ENCODE measurements at places on chromosomes 6 and 20.

GRCh38 chr6:137432054-137432611 is 62.1 kb downstream of the OLIG3 start:
- H3K4me1 ChIP-seq = peaks cover 8% of the 10 kb centered on the region
- H3K27me3 ChIP-seq = no peaks in the 10 kb centered on the region
- no peak for DNase-seq

DNA sequence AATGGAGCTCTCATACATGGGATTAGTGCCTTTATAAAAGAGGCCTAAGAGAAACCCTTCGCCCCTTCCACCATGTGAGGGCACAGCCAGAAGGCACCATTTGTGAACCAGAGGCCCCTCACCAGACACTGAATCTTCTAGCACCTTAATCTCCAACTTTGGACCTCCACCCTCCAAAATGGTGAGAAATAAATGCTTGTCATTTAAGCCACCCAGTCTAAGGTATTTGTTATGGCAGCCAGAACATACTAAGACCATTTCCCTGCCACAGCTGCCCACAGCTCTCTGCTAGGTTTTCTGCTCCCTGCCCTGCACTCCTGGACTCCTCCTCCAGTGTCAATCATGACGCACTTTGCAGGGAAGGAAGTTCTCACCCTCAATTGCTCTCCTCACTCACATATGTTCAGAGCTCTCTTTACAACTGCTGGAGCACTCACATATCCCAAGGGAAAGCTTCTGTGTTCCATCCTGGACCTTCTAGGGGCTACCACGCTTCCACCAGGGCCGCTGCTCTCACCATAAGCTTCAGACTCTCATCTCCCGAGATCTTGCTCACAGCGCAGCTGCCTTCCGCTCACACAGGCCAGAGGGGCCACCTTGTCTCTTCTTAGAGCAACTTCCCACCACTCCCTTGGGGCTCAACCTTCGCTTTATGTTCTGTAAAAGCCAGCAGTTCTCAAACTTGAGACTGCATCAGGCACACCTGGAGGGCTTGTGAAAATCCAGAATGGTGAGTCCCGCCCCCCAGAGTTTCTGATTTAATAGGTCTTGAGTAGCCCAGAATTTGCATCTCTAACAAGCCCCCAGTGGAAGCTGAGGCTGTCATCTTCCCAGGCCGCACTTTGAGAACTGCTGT is 1.6 kb upstream of the LY86 start:
- peaks cover 26% of the 10 kb centered on the region for H3K4me1 ChIP-seq
- DNase-seq = peak; percentile 60
- no peak overlapping the region for H3K4me3 ChIP-seq

DNA sequence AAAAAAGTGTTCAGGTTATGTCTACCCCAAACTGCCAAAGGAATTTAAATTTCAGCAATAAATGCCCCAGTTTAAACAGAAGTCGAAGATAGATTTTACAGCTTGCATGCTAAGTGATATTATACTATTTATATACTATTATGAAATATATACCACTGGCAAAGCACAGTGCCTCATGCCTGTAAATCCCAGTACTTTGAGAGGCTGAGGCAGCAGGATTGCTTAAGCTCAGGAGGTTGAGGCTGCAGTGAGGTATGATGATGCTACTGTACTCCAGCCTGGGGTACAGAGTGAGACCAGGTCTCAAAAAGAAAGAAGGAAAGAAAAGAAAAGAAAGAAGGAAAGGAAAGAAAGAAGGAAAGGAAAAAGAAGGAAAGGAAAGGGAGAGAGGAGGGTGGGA is 102.1 kb downstream of the MTFR2 start:
- peaks cover 4% of the 10 kb centered on the region for H3K27me3 ChIP-seq
- H3K4me3 ChIP-seq = no peak overlapping the region
- H3K4me1 ChIP-seq = no peaks in the 10 kb centered on the region
- no peak for DNase-seq

DNA sequence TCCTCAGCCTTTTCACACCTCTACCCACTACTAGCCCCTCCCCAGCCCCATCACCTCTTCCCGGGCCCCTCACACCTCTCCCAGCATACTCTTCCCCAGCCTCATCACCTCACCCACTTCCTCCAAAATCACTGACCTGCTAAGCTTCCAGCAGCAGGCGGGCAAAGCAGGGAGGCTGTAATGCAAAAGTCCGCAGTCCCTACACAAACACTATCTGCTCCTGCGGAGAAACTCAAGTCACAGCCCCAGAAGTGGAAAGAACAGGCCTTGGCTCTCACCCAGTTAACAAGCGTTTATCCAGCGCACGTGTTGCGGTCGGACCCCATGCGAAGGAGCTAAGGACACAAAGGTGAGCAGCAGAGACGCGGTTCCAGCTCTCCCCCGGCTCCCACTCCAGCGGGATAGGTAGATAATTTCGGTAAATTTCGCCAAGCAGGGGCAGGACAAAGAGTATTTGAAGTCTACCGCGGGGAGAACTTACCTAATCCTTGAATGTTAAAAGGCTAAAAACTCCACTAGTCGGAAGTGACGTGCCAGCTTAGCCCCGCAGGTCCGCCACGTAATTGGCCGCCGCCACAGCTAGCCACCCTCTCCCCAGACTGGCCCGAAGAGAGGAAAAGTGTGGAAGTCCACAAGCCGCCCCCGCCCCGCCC is 728 bp upstream of the TRIM39 start:
- peaks cover 52% of the 10 kb centered on the region for H3K4me1 ChIP-seq
- H3K27ac ChIP-seq = peak overlapping the region; percentile 91
- H3K27me3 ChIP-seq = no peaks in the 10 kb centered on the region
- DNase-seq = peak; percentile 73
- H3K4me3 ChIP-seq = peak overlapping the region; percentile 90
- H3K36me3 ChIP-seq = peaks cover 18% of the 10 kb centered on the region

- no peak overlapping the region for H3K4me3 ChIP-seq
- H3K27ac ChIP-seq = no peak overlapping the region
- no peaks in the 10 kb centered on the region for H3K27me3 ChIP-seq
- no peaks in the 10 kb centered on the region for H3K36me3 ChIP-seq
- H3K4me1 ChIP-seq = no peaks in the 10 kb centered on the region
- no peak for DNase-seq
Observed at GRCh38 chr6:102068349-102068929, 674.9 kb downstream of the GRIK2 start.

DNA sequence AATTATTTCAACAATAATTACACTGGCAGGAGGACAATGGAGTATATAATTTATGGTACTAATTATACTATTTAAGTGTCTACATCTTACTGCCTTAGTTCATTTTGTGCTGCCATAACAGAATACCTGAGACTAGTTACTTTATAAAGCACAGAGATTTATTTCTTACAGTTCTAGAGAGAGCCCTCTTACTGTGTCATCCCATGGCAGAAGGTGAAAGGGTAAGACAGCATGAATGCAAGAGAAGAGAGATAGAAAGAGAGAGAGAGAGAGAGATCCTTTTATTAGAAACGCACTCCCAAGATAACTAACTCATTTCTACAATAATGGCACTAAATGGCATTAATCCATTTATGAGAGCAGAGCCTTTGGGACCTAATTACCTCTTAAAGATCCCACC is 314.7 kb downstream of the EPM2A start:
- H3K4me3 ChIP-seq = no peak overlapping the region
- DNase-seq = no peak
- H3K4me1 ChIP-seq = no peaks in the 10 kb centered on the region
- H3K27ac ChIP-seq = no peak overlapping the region
- no peaks in the 10 kb centered on the region for H3K36me3 ChIP-seq

GRCh38 chr6:43833223-43833995 is 63.4 kb downstream of the VEGFA start:
- no peak overlapping the region for H3K27ac ChIP-seq
- no peak for DNase-seq
- no peaks in the 10 kb centered on the region for H3K36me3 ChIP-seq
- peaks cover 25% of the 10 kb centered on the region for H3K27me3 ChIP-seq
- H3K4me1 ChIP-seq = no peaks in the 10 kb centered on the region
